ENCODE measurements at places on chromosomes 2 and 18. TPM values are rescaled to one million over a fixed set of nuclear protein-coding genes. Genes with fewer than 3 reads are reported as not detected.

DNA sequence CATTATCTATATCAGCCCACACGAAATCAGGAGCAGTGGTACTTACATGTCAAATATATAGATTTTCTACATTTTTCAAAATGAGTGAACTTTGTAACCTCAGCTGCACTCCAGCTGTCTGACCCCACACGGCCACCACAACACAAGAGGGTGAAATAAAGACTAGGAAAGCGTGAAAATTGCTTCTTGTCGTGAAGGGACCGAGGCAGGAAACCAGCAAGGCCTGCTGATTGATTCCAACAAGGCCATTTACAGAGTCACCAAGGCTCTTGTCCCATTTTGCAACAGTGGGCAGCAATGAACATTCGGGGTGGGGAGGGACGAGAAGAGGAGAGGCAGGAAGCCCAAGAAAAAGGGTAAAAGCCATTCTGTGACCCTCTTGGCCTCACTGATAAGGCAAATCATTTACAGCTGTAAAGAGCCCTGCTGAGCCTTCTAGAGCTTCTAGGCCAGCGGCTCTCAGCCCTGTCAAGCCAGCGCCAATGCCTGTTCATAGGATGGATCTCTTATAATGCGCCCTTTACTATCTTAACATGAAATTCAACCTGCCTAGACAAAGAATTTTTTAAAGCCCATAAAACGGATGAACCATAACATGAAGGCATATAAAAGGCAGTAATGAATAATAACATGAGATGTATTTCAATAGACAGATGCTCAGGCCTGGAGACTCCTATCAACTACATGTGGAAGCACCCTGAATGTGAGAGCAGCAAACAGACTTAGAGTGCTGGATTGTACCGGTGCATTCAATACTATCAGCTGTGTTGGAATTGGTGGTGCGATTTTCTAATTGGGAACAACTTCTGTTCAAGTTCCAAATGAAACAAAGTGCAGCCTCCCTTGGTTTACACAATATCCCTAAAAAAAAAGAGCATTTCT lies 269.0 kb downstream of the CDCA7 start:
- no peak for DNase-seq
- H3K27ac ChIP-seq: no peak overlapping the region
- H3K4me1 ChIP-seq: no peaks in the 10 kb centered on the region
- no peaks in the 10 kb centered on the region for H3K27me3 ChIP-seq
- no peaks in the 10 kb centered on the region for H3K36me3 ChIP-seq
- H3K4me3 ChIP-seq: no peak overlapping the region

- H3K27me3 ChIP-seq: no peaks in the 10 kb centered on the region
- no peak overlapping the region for H3K27ac ChIP-seq
- H3K36me3 ChIP-seq: no peaks in the 10 kb centered on the region
These were observed 246.8 kb downstream of the RAD51AP2 start for GRCh38 chr2:17271416-17271815.

DNA sequence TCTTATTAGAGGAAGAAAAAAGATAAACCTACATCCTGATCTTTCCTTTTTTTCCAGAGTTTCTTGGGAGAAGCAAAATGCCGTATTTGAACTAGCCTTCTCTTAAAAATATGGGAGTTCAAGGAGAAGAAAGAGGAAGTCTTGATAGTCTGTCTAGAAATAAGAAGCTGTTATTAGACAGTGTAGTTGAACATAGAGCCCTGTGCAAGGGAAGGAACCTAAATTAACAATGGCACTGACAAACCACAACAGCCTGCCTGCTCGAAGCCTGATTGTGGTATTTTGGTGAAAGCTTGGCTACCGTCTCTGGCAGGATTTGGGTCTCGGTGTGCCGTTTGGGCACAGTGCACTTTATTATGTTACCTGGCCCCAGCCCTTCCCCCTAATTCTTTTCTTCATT lies 17.1 kb downstream of the SMARCAL1 start:
- peaks cover 12% of the 10 kb centered on the region for H3K36me3 ChIP-seq
- H3K4me1 ChIP-seq: peaks cover 2% of the 10 kb centered on the region
- DNase-seq: no peak

- peak overlapping the region; percentile 63 for H3K27ac ChIP-seq
- H3K4me3 ChIP-seq: no peak overlapping the region
These were observed 5.6 kb downstream of the TANK start for GRCh38 chr2:161165811-161166210.

DNA sequence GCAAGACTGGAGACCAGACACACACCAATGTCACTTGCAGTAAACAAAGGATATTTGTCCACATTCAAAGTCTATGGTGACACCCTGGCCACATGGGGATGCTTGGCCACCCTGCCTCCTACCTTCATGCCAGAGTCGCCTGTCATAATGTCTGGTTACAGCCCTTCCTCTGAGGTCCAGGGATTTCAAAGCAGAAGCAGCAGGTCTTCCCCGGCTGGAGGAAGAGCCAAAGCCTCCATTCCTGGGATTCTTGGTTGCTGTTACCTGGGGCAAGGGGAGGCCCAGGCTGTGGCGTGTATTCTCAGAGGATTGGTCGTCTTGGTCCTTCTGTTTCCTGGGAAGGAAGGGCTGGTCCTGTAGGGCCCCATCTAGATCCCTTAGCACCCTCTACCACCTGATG lies 2.3 kb upstream of the ALPP start:
- DNase-seq: no peak
- no peak overlapping the region for H3K27ac ChIP-seq
- H3K27me3 ChIP-seq: no peaks in the 10 kb centered on the region
- no peaks in the 10 kb centered on the region for H3K4me1 ChIP-seq

DNA sequence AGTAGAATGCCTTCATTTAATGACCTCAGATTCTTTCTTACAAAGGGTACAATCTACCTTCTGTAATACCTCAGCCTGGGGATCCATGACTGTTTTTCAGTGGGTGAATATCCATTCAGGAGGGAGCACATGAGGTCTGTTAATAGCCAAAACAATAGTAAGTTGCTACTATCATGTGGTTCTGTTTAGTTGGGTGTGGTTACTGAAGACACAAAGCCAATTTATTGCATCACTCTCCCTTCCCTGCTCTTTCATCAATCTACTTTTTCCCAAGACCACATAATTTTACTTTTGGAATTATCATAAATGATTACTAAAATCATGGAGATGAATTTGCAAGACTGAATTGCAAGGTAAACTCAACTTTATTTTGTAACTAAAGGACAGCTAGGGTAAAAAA lies 254.2 kb downstream of the GALNT13 start:
- peak; percentile 41 for DNase-seq
- H3K27ac ChIP-seq: no peak overlapping the region
- H3K36me3 ChIP-seq: no peaks in the 10 kb centered on the region
- no peaks in the 10 kb centered on the region for H3K4me1 ChIP-seq
- no peaks in the 10 kb centered on the region for H3K27me3 ChIP-seq
- no peak overlapping the region for H3K4me3 ChIP-seq

DNA sequence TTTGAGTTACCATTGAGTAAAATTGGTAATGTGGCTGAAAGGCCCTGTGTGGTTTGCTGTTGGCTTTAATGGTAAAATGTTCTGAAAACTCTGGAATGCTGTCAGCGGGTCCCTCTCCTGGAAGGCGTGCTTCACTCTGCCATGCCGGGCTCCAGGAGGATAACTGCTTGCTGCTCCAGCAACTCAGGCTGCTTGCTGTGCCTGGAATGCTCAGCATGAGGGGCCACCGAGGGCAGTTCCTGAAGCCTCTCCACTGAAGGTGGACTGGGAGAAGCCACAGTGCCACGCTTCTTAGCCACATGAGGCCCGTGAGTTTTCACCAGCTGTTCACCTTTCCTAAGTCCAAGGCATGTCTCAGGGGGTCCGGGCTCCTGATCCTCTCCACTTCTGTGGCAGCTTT lies 90.4 kb upstream of the FAM110C start:
- H3K27ac ChIP-seq: no peak overlapping the region
- no peaks in the 10 kb centered on the region for H3K4me1 ChIP-seq
- H3K4me3 ChIP-seq: no peak overlapping the region
- no peaks in the 10 kb centered on the region for H3K36me3 ChIP-seq
- DNase-seq: no peak

- DNase-seq: no peak
- H3K27ac ChIP-seq: no peak overlapping the region
- H3K36me3 ChIP-seq: no peaks in the 10 kb centered on the region
- no peaks in the 10 kb centered on the region for H3K4me1 ChIP-seq
- H3K27me3 ChIP-seq: no peaks in the 10 kb centered on the region
- H3K4me3 ChIP-seq: no peak overlapping the region
These were observed 188.7 kb upstream of the HNMT start for GRCh38 chr2:137775529-137775928.

GRCh38 chr2:8983571-8983970 lies 19.9 kb downstream of the MBOAT2 start:
- H3K27me3 ChIP-seq: no peaks in the 10 kb centered on the region
- no peaks in the 10 kb centered on the region for H3K36me3 ChIP-seq
- peaks cover 10% of the 10 kb centered on the region for H3K4me1 ChIP-seq

GRCh38 chr2:47833516-47833968 lies 50.6 kb downstream of the MSH6 start:
- H3K36me3 ChIP-seq: peaks cover 3% of the 10 kb centered on the region
- H3K27ac ChIP-seq: no peak overlapping the region
- no peaks in the 10 kb centered on the region for H3K4me1 ChIP-seq
- no peak overlapping the region for H3K4me3 ChIP-seq

Gene LRRTM4
- not detected for total RNA-seq

Gene FZD7
- 39.1 TPM for total RNA-seq

Gene PLA2R1
- total RNA-seq: 8.3 TPM

Gene CXCR4
- under 0.01 TPM for total RNA-seq

Gene LGALSL
- total RNA-seq: 3.1 TPM

Gene BIRC6
- total RNA-seq: 162 TPM
